ENCODE measurements at places on chromosomes 2 and 18. TPM values are rescaled to one million over a fixed set of nuclear protein-coding genes. Genes with fewer than 3 reads are reported as not detected.

FRZB gene
- 2.2 TPM for total RNA-seq

NFU1 gene
- total RNA-seq = 117 TPM

RFTN2 gene
- 5.6 TPM for total RNA-seq

NAT8 gene
- total RNA-seq = not detected

CGREF1 gene
- total RNA-seq = 0.80 TPM

ZNF521 gene
- total RNA-seq = 10.3 TPM

NOL4 gene
- total RNA-seq = not detected

RAX gene
- total RNA-seq = not detected

CFAP210 gene
- total RNA-seq = not detected

TP53I3 gene
- 7.5 TPM for total RNA-seq

- DNase-seq = no peak
Measured at GRCh38 chr2:120499784-120500495, 154.0 kb downstream of the INHBB start.

DNA sequence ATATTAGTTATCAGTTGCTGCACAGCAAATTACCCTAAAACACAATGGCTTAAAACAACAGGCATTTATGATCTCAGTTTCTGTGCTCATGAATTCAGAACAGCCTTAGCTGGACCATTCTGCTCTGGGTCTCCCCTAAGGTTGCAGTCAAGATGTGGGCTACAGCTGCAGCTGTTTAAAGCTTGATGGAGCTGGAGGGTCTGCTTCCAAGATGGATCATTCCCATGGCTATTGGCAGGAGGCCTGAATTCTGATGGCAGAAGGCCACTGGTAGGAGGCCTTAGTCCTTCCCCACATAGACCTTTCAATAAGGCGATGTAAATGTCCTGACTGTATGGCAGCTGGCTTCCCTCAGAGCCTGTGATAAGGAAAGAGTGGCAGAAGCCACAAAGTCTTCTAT is 118.6 kb upstream of the SERPINE2 start:
- no peak for DNase-seq

GRCh38 chr2:10214179-10214578 is 88.5 kb upstream of the HPCAL1 start:
- no peak for DNase-seq

- no peak for DNase-seq
Measured at GRCh38 chr2:118661179-118661578, 186.3 kb downstream of the EN1 start.

DNA sequence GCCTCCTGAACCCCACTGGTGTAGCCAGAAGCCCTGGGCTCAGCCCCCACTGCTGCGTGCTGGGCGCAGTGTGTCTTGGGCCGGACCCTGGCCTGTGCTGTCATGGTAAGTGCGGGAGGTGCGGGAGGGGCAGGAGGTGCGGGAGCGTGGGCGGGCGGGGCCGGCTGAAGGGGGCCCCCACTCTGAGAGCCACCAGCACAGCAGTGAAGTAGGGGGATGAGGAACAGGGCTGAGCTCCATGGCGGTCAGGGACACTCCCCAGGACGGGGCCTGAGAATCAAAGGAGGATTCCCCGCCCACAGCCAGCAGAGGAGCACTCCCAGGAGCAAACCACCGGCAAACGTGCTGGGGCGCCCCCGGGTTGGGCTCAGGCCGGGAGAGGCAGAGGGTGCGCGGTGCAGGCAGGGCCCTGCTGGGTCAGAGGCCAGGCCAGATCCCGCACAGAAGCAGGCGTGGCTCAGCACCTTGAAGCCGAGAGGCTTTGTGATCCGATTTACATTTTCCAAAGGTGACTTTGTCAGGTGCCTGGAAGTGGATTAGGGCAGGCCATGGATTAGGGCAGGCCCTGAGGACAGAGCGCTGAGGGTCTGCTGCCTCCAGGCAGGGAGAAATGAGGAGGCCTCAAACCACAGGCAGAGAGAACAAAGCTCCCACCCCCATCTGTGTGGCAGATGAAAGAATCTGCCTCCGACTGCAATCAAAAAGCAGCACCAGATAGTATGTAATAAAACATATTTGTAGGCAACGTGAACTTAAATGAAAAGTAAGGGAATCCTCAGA is 152.0 kb upstream of the RAB6C start:
- no peak for DNase-seq

GRCh38 chr2:71702971-71703898 is 249.9 kb downstream of the DYSF start:
- no peak for DNase-seq

DNA sequence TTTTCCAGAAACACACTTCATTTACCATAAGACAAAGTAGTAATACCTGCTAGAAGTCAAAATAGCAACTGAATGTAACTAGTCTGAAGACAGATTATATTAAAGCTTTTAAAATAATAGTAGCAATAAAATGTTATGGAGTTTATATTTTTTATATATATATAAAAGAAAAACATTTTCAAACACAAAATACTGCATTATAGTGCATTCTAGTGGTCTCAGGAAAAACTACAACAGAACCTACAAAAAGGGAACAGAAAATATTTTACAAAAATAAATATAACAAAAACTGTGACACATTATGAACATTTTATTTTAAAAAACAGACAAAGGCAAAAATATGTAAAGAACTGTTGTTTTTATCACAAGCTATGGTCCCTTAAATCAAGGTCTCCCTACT is 48.0 kb downstream of the STRN start:
- no peak for DNase-seq

DNA sequence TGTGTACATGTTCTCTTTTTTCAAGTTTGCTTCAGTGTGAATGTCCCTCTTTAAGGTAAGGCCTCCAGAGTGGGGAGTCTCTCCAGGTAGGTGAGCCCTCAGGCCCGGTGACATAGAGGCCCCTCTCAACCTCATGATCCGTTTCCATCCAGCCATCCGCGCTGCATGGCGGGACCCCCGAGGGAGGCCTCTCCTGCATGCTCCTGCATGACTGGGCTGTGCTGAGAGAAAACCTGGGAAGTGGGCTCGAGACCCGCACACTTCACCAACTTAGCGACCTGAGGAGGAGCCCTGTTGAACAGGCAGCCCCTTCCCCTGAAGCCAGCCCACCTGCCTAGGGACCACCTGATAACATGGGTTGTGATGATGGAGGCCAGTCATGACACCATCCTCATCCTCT is 131.3 kb upstream of the EPAS1 start:
- DNase-seq = no peak

DNA sequence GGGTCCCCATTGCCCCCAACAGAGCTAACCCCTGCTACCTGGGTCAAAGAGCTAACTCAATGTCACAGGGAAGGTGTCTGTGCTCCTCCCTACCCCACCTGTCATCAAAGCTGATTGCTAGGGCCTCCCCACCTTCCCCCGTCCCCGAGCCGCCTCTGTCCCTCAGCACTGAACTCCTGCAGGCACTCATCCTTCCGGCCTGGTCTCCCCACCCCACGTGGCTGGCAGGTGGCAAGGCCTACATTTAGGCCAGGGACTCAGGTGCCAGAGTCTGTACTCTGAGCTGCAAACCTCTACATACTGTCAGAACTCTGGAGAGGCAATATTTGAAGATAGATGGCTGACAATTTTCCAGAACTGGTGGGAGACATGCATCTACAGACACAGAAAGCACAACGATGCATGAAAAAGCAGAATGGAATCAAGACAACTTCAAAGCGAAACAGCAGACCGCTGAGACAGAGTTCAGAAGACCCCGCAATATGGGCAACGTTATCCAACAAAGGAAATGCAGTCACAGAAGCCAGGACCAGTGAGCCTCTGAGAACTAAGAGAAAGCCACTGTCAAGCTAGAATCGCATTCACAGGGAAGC is 195.8 kb downstream of the HDAC4 start:
- no peak for DNase-seq

DNA sequence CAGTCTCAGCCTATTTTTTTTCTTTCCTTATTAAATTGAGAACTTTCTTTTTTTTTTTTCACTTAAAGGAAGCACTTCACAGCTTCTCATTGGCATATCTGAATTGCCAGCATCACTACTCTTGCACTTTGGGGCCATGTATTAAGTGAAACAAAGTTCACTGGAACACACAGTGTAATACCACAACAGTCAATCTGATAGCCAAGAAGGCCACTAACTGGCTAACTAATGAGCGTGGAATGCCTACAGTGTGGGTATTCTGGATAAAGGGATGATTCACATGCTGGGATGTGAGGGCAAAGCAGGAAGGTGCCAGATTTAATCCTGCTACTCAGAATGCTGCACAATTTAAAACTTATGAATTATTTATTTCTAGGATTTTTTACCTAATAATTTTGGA is 11.7 kb upstream of the C18orf63 start:
- no peak for DNase-seq

DNA sequence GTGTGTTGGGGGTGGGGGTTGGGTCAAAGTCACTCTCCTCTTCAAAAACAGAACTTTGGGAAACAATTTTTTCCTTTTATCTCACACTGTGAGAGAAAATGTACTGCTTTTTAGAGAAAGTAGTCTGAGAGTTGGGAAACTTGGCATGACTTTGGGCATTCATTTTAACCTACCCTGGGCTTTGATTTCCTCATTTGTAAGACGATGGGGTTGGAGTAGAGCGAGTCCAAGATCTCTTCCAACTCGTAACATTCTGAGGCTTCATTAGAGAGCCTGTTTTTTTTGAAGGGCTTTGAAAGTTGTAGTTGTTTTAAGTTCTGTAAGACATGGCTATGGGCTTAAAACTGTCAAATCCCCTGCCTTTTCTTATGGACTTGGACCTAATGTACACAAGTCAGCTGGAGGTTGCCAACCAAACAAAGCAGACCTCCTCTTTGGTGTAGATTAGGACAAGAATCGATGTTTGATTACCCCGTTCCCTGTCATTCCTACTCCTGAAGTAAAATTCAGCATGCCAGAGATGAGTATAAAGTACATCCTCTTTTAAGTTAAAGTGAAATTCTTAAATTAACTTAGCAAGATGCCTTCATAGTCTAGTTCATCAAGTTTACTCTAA is 8.4 kb downstream of the PHLPP1 start:
- no peak for DNase-seq

DNA sequence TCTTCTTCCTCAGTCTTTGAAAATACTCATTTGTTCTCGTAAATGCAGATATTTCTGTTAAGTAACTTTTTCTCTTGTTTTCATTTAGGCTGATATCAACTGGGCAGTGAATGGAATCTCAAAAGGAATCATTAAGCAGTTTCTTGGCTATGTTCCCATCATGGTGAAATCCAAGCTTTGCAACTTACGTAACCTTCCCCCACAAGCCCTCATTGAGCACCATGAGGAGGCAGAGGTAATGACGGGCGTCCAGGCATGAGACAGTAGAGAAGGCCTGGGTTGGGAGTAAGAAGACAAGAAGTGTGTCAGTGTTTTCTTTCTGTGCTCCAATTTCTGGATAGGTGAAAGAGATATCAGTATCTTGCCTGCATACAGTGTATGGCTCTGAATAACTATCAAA is 5.1 kb downstream of the POLR1B start:
- DNase-seq = no peak

GRCh38 chr2:237603718-237604362 is 13.3 kb upstream of the RAB17 start:
- no peak for DNase-seq

GRCh38 chr2:43087413-43087812 is 139.0 kb downstream of the ZFP36L2 start:
- no peak for DNase-seq

DNA sequence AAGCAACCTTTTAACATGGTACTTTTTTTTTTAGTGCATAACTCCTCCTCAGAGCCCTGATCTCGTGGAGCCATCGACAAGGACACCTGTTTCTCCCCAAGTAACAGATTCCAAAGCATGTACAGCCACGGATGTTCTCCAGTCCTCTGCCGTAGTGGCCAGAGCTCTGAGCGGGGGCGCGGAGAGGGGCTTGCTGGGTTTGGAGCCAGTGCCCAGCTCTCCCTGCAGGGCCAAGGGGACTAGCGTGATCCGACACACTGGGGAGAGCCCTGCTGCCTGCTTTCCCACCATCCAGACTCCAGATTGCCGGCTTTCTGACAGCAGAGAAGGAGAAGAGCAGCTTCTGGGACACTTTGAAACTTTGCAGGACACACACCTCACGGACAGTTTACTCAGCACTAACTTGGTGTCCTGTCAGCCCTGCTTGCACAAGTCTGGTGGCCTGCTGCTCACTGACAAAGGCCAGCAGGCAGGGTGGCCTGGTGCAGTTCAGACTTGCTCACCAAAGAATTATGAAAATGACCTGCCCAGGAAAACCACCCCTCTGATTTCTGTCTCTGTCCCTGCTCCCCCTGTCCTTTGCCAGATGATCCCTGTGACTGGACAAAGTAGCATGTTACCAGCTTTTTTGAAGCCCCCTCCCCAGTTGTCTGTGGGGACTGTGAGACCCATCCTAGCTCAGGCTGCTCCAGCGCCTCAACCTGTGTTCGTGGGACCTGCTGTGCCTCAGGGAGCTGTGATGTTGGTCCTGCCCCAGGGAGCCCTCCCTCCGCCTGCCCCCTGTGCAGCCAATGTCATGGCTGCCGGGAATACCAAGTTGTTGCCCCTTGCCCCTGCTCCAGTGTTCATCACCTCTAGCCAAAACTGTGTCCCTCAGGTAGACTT is 4.5 kb downstream of the KLF11 start:
- no peak for DNase-seq
